ENCODE measurements at places on chromosomes 12 and 14.

- no peak for DNase-seq
Measured at GRCh38 chr12:12721176-12721751, 4.1 kb downstream of the CDKN1B start.

- peak; percentile 86 for DNase-seq
Measured at GRCh38 chr14:53032161-53032803, 81.4 kb upstream of the FERMT2 start.

DNA sequence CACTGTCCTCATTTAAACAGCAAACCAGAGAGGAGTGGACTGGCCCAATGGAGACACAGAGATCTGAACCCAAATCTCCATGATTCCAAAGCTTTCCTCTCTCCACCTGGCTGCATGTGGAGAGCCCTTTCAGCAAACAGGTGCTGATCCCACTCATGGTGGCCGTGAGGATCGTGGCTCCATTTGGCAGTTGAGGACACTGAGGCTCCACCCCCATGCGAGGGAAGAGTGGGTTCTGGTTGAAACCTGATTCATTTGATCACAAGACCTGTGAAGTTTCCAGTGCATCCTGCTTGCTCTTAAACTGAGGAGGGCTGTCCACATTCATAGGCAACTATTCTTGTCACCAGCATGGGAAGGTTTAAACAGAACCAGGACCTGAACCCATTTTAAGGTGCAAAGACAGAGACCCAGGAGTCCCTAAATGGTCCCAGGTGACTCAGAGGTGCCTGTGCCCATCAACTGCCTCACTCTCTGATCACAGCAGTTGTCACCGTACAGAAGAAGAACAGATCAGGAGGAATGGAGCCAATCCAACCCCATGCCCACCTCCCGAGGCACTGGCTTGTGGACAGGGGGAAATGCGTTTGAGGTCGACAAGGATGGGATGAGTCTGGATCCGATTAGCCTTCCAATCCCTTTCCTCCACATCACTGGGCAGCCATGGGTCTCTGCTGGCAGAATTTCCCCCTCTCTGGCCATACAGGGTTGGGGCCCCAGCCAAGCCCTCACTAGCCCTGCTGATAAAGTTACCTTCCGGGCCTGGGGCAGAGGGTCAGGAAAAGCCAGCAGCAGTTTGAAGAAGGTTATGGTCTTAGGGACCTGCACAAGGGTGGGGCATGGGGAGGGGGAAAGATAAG, 45.5 kb upstream of the BCL11B start:
- no peak for DNase-seq

DNA sequence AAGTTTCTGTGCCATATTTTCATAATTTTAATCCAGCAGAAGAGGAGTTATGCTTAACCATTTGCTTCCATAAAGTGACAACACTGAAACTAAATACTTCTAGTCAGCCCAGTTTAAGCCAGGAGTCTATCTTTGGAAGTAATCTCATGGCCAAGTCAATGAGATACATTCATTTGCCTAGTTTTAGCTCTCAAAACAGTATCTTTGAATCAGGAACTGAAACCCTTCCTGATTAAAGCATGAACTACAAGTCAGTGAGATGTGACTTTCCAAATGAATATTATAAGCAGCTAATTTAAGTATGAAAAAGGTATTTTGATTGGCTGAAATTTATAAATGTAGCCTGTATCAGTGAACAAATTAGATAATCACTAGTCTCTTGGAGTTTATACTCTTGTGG, 491.5 kb downstream of the SLC6A15 start:
- DNase-seq = no peak

DNA sequence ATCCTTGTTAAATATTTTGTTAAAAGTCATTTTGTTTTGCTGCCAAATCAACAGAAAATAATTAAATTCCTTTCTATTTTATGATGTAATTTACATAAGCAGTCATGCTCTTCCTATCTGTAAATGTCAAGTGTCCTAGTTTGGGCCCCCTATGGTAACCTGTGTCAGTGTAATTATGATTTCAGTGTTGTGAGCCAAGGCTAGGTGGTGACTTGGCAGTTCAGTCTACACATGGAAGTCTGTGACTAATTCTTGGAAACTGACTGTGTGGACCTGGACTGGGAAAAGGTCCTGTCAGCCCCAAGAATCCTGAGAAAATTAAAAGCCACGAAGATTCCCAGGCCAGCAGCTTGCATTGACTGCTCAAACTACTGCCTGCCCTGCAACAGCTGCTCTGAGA, 371.0 kb downstream of the FUT8 start:
- no peak for DNase-seq

GRCh38 chr14:90600619-90601018, 203.8 kb downstream of the CALM1 start:
- DNase-seq = no peak

- no peak for DNase-seq
Measured at GRCh38 chr14:65408113-65408512, 4.4 kb upstream of the FUT8 start.

- no peak for DNase-seq
Measured at GRCh38 chr12:113315358-113315757, 19.6 kb downstream of the SLC8B1 start.

DNA sequence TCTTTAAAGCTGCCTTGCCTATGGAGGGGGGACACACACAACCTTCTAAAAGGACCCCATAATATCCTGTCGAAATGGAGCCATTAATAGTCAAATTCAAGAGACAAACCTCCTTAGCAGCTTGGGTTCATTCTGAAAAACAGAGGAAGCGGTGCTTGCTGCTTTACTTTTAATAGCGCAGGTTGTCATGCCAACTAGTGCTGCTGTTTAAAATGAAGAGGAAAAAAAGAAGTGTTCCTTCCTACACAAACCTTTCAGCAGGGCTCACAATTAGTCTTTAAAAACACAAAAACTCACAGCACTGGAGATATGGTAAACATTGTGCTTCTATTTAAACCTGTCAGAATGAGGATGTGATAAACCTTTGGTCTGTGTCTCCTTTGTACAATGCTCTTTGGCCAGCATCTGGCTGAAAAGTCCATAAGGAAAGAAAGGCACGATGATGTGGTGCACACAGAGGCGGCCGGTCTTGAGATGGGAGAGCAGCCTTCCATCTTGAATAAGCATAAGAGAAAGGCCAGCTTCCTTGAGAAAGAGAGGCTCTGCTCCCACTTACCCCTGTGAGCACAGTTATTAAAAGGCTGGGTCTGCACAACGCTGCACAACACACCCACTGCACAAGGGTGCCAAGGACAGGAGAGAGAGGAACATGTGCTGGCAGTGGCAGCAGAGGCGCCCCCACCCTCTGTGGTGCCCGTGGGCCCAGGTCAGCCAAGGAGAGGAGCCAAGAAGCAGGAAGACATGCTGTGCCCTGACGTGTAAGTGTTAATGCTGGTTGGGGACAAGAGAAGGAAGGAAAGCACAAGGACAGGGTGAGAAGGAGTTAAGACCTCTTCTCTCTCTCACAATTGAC, 144.6 kb downstream of the TTC7B start:
- no peak for DNase-seq

GRCh38 chr12:55732288-55732687, 3.5 kb upstream of the CD63 start:
- no peak for DNase-seq

GRCh38 chr12:1488908-1489381, 105.4 kb downstream of the FBXL14 start:
- no peak for DNase-seq

GRCh38 chr12:47754881-47755280, 3.8 kb downstream of the RAPGEF3 start:
- no peak for DNase-seq

DNA sequence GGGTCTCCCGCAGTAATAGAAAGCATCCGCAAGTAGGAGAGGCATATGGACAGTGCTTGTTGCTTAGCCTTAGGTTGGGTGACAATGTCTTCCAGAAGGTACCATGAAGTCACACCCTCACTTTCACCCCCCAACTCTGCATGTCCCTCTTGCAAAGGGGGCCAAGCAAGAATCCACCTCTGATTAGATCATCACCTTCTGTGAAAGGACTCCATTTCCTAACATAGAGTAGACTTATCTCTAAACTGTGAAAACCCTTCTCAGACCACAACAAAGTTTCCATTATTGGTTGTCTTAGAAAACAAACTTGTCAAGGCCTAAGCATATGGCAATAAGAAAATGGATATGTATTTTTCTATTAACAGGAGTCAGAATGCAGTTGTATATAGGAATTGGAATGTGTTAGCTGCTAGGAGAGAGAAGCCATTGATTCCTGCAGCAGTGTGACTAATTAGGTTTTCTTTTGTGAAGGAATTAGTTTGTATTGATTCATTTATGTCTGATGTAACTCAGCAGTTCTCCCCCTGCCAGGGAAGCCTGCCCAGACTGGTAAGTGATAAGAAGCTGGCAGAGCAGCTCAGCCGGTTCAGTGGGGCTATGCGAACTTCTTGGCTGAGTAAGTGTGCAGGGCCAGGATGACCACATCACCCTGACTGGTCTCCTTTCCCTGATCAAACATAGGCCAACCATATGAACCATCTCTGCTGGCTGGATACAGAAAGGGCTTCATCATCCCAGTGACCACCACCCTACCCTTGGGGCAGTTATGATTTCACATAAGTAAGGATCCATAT, 107.3 kb upstream of the CCDC196 start:
- no peak for DNase-seq

- no peak for DNase-seq
Measured at GRCh38 chr14:51596488-51597117, 55.1 kb upstream of the FRMD6 start.

GRCh38 chr12:62694116-62694515, 227.5 kb downstream of the MON2 start:
- no peak for DNase-seq

DNA sequence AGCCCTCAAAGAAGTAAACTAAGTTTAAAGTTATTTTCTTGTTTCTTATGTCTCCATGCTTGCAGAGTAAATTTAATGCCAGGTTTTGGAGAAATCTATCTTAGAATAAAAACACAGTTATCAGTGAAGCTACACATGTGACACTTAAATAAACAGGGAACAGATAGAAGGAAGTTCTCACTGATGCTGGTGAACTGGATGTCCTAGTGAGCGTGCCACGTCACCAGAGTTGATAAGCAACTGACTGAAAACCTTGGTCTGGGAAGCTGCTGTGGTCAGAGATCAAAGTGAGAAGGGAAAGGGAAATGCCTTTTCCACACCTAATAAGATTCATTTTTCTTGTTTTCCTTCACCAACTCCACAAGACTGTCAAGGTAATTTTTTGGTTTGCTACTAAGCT, 74.8 kb upstream of the PCED1B start:
- no peak for DNase-seq
